NCI-H1436 (cell line): ENCODE measurements at places on chromosomes 16 and 17.
A peak's percentile ranks its signal among the peaks of the same experiment; 100 is the strongest.

GRCh38 chr16:12240036-12240435, 263.5 kb downstream of the SNX29 start:
- no peak for DNase-seq

DNA sequence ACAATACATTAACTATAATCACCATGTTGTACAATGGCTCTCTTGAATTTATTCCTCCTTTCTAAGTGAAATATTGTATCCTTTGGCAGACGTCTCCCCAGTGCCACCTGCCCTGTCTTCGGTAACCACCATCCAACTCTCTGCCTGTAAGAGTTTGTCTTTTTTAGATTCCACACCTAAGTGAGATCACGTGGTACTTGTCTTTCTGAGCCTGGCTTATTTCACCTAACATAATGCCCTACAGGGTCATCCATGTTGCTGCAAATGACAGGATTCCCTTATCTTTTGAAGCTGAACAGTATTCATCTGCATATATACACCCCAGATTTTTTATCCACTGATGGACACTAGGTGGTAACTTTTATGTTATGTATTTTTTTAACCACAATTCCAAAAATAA, 24.2 kb downstream of the ORC6 start:
- peak; percentile 47 for DNase-seq

DNA sequence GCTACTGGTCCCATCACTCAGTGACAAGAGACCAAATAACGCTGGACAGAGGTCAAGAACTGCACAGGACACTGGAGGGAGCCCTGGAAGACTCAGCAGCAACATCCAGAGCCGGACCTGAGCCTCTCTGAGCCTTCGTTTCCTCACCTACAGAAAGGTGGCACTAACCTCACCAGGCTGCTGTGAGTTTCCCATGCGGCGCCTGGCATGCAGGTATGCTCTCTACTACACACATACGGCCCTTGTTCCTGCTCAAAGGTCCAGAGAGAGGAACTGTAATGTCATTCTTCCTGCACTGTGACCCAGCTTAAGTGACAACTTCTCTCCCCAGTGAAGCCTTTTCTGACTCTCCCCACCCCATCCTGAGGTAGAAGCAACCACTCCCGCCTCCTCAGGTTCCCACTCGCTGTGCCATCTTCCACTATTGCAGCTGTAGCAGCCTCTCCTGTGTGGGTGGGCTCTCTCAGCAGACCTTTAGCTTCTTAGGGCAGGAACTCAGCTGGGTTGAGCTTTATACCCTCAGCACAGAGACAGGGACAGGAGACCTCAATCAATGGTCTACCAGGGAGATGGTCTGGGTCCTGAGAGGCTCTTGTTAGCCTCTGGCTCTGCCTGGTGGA, 43.9 kb upstream of the SREBF1 start:
- no peak for DNase-seq

DNA sequence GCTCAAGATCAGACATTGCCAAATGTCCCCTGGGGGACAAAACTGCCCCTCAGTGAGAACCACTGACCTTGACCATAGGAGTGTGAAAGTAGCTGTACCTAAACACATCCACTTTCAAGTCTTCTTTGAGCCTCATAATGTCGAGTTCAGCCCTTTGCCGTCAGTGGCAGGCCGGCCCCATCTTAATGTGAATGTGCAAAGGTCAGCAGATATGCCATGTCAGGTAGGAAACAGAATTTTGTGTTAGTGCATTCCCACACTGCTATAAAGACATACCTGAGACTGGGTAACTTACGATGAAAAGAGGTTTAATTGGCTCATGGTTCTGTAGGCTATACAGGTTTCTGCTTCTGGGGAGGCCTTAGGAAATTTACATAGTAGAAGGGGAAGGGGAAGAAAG, 95.1 kb upstream of the PIRT start:
- no peak for DNase-seq

GRCh38 chr17:74176546-74177001, 26.9 kb upstream of the RPL38 start:
- DNase-seq = peak; percentile 90

- DNase-seq = no peak
These were observed 4.4 kb upstream of the CD300H start for GRCh38 chr17:74571621-74572270.
